ENCODE measurements at places on chromosomes 7 and 10.
A peak's percentile ranks its signal among the peaks of the same experiment; 100 is the strongest.

DNA sequence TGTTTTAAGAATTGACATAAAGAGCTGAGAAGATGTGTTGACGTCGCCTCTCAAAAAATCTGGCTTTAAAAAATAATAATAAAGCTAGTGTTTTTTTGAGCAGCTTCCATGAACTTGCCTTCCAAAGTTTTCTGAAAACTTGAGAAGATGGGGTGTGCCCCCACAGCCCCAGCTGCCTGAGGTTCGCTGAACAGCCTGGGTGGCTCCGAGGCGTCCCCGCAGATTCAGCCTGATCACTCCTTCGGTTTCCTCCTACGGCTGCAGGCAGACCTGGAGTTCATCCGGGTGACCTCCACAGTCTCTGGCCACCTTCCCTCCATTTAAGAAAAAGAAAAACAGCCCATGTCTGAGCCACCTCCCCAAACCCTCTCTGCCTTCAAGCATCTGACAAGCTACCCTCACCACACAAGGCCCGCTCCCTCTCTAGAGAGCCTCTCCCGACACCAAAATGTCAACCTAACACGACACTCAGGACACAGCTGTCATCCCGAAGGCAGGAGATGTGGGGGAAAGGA, 177.8 kb downstream of the PTPRN2 start:
- DNase-seq: no peak

DNA sequence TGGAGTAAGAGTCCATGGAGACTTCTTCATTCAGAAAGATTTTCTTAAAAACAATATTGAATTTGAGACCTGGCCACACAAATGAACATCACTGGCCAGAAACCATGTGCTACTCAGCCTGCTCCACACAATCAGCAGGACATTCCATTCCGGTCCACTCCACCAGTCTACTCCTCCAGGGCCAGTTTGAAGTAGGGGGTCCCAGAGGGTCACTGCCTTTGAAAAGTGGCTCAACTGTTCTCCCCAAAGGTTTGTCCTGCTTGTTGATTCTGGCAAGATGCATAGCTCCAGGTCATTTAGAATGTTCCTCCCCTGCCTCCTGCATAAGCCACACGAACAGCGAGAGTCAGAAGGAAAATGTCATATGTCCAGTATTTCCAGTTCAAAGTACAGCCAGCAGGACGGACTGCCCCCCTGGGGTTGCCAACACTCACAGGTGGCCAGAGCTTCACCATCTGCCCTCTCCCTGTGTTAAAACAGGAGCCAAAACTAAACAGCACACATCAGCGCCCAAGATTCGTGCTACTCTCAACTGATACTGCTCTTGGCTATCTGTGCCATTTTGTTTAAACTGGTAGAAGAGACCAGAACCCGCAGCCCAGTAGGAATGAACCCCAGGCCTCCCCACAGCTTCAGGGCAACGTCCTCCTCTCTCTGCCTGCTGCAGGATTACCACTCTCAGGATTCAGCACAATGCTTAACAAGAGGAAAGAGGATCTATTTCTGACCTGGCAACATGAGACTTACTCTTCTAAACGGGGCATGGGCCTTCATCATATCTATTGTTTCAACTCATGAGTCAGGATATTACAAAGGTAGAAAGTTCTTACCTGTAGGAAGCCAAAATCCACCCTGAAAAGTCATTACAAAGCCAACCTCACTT, 11.3 kb downstream of the GRB10 start:
- no peak for DNase-seq

- DNase-seq: no peak
Measured at GRCh38 chr10:52455098-52455497, 141.0 kb downstream of the DKK1 start.

DNA sequence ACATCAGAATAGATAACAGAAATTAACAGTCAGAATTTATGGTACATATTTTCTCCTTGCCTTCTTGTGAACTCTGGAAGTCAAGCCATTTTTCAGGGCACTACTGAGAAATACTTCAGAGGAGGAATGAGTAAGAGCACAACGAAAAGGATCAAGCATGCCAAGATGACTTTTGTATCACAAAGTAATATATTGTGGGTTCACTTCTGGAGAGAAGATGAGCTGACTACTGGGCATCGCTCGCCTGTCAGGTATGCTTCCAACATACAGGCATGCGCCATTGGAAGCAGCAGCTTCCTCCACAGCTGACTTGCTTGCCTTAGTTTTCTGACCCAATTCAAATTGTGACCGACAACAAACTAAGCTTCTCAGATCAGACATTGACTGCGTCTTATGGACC, 137.3 kb downstream of the VTI1A start:
- no peak for DNase-seq

DNA sequence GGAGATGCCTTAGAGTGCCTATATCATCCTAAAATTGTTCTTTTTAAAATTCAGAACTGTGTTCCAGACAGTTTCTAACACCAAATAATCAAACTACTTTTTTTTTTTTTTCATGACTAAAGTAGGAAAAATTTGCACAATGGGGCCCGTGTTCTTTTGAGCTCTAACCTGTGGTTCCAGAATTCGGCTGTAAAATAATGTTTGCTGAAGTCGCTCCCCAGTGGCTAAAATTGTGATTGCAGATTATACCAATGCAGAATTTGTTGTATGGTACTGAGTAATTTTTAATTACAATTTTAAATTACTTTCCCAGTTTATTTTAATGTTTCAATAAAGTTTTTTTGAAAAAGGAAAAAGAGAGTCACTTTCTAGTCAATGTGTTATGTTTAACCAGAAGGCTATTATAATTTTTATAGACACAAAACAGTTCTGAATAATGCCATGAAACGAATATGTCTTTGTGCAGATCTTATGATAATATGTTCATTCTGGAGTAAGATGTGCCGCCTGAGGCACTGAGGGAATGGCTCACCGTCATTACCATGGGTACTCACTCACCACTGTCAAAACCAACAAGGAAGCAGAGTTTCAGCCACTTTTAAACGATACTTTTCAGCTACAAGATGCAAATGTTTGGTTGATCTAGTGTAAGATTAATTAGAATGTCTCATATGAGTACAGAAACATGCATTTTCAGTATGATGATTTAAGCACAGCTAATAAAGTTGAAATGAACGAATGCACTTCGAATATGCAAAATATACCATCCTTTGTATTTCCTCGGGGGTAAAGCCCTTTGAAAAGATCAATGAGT, 173.6 kb downstream of the PRKCQ start:
- DNase-seq: peak; percentile 44

DNA sequence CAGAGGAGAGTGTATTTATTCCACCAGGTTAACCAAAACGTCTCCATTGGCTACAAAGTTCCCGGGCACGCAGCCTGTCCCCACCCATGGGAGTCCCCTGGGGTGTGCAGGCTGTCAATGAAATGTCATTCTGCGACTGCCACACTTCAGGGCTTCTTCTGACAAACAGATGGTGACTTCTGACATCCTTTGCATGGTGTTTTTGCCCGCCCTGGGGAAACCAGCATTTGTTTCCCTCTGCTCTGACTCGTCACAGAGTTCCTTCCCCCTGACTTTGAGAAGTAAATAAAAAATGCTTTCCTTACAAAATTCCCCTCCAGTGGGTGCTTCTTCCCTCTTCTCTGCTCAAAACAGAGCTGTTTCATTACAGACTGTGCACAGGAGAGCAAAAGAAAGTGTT, 38.2 kb downstream of the TNS3 start:
- DNase-seq: no peak

- DNase-seq: no peak
Measured at GRCh38 chr7:143356414-143357050, 6.0 kb downstream of the FAM131B start.

DNA sequence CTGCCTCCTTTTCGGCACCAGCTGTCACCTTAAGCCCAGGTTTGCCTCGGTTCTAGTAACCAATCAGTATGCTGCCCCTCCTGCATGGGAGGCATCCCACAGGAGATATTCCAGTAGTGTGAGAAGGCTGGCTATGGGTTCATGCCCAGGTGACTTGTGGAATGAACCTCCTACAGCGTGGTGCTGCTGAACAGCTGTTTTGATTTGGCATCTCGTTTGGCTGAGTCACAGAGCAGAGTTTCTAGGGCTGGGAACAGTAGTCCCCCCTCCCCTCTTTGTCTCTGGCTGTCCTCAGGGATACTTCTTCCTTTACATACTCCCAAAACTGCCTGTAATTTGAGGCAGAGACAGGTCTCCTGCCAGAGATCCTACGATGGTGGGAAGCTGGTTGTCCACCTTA, 16.1 kb downstream of the R3HCC1L start:
- DNase-seq: no peak

- DNase-seq: no peak
Measured at GRCh38 chr10:17256051-17256450, 28.0 kb downstream of the VIM start.

DNA sequence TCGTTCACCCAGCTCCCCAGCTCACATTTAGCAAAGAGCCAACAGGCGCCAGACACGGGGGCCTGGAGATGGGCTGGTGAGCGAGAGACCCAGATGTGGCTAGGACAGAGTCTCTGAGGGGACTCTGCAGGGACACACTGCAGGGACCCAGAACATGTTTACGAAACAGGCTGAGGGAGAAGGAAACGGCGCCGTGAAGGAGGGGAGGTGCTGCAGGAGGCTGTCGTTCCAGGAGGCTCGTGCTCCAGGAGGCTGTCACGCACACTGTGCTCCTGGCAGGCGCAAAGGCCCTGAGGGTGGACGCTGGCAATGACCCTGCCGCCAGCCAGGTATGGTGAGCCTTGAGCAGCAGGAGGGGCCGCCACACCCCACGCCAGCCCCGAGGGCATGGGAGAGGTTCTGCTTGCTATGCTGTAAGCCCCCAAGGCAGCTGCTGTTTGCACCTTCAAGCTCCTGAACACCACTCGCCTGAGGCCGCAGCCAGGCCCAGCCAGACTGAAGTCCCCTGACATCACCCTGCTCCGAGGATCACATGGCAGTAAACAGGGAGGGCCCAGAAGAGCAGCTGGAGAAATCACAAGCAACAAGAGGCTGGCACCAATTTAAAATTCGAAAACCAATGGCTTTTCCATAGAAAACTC, 27.3 kb downstream of the ADAP1 start:
- DNase-seq: no peak

DNA sequence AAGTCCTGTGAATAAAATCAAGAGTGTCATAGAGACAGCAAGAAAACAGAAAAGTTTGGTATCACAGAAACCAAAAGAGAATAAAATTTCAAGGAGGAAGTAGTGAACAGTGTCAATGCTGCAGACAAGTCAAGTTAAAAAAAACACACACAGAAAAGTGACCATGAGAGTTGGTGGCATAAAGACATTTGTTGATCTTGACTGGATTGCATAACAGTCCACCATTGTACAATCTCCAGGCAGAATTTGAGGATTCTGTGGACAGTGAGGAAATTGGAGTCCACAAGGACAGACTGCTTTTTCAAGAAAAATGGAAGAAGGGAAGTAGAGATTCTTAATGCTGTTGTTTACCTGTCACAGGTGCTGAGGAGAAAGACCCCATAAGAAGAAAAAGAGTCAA, 412.5 kb downstream of the PLXDC2 start:
- DNase-seq: no peak

GRCh38 chr10:110486680-110487410, 10.9 kb upstream of the DUSP5 start:
- no peak for DNase-seq

GRCh38 chr7:917255-918117, 37.0 kb downstream of the ADAP1 start:
- DNase-seq: no peak

DNA sequence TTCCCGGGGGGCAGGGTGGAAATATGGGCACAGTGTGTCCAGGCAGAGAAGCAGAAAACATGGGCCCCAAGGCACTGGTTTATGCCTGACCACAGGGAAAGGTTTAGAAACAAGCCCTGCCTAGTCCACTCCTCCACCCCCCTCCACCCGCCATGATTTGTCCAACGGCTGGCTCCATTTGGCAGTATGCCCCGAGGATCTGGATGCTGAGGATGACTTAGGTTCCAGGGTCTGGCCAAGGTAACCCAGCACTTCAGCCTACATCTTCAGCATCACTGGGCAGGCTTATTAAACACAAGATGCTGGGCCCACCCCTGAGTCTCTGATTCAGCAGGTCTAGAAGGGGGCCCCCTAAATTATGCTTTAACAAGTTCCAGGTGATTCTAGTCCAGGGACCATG, 121.9 kb downstream of the RALA start:
- DNase-seq: no peak

DNA sequence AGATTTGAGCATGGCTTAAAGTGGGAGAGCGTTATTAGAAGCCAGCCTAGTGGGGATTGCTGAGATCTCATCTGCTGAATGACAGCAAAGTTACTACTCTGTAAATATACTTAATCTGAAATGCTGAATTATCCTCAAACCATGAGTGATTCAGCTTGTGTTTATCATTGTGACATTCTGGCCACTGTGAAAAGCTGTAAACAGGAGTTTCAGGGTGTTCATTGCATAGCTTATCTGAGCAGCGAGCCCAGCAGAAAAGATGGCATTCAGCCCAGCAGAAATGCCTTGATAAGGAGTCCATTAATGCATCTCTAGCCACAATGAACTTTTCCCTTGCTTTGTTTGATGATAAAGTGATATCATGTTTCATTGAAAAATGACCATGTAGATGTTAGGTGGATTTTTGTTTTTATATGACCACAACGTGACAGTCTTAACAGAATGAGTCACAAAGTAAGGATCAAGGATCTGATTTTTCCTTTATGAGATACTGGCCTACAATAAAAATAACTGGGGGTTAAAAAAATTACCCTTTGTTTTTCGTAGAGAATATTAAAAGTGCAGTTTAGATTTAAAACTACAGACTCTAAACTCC, 7.8 kb downstream of the TES start:
- no peak for DNase-seq

DNA sequence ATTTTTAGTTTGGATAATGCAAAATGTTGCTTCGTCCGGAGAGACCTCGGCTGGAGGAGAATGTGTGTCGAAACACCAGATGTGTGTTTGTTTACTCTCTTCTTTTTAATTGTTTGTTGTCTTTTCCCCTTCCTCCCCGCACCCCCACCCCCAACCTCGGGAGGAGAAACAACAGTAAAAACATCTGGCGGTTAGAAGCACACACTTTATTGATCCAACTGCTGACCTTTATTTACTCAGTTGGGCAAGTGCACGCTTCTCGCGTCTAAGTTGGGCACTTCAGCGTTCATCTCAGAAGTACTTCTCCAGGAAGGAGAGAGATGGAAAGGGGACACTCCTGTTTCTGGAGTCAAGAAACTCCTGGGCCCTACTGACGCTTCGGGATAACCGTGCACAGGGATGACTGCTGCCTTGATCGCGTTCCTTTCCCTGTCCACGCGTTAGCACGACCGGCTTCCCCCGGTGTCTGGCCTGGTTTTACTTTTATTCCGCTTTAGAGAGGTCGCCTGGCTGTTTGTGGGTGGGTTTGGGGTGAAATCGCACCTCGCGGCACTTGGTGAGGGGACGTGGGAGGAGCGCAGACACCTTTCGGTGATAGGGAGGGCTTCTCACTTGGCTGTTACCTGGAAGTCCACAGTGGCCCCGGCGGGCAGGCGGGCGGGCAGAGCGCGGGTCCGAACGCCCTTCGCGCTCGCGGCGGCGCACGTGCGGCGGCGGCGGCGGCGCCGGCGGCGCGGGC, 168.3 kb upstream of the PPP1R3A start:
- no peak for DNase-seq

- no peak for DNase-seq
Measured at GRCh38 chr7:80879849-80880248, 39.0 kb downstream of the SEMA3C start.

Data from activated CD8-positive, alpha-beta memory T cell treated with anti-CD3 and anti-CD28 coated beads, Interleukin-2, amount 10 ng/mL, durations not matched to agents 7 days and 5 days (primary cell).